ENCODE measurements at places on chromosomes 4 and X.

GRCh38 chr4:146998157-146998556, 52.5 kb upstream of the TTC29 start:
- no peak for DNase-seq

GRCh38 chr4:183602557-183603027, 56.4 kb downstream of the RWDD4 start:
- DNase-seq: peak; percentile 22

DNA sequence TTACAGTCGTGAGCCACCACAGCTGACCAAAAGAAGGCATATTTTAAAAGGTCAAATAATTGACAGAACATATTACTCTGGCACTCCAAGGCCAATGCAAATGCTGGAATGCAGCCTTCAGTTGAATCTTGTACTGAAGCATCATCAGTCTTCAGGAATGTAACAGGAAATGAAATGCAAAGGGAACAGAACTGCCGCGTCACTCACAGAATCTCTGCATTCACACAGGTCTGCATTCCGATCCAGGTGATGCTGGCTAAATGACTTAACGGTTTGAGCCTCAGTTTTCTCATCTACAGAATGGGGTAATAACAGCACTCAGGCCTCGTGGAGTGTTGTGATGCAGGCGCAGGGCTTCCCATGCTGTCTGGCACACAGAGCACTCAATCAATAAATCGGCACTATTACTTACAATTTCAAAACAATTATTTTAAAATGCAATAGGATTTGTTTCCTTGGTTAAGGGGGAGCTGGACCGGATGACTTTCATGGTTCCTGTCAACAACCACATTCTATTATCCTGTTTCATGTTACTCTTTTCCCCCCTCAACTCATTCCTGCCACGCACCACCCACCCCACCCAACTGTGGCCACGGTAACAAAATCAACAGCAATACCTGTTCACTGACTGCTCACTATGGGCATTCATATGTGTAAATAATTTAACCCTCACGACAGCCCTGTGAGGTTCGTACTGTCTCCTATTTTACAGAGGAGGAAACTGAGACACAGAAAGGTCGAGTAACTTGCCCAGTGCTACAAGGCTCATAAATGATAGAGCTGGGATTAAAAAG, 32.4 kb downstream of the IGFBP7 start:
- peak; percentile 93 for DNase-seq

GRCh38 chr4:98522636-98523395, 135.6 kb downstream of the TSPAN5 start:
- peak; percentile 96 for DNase-seq

DNA sequence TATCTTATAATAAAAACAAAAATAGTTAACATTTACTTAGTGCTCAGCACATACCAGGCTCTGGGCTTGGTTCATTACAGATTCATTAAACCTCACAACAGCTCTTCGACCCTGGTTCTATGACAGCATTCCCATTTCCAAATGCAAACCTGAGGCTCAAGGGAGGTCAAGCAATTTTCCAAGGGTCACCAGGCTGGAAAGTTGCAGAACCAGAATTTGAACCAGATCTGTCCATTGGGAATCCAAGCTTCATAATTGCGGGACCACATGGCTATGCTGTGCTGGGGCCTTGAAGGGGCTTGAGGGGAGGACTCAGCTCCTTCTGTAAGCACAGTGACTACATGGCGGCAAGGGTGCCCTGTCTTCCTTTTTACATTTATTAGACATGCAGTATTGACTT, 197.3 kb upstream of the LNX1 start:
- DNase-seq: no peak

DNA sequence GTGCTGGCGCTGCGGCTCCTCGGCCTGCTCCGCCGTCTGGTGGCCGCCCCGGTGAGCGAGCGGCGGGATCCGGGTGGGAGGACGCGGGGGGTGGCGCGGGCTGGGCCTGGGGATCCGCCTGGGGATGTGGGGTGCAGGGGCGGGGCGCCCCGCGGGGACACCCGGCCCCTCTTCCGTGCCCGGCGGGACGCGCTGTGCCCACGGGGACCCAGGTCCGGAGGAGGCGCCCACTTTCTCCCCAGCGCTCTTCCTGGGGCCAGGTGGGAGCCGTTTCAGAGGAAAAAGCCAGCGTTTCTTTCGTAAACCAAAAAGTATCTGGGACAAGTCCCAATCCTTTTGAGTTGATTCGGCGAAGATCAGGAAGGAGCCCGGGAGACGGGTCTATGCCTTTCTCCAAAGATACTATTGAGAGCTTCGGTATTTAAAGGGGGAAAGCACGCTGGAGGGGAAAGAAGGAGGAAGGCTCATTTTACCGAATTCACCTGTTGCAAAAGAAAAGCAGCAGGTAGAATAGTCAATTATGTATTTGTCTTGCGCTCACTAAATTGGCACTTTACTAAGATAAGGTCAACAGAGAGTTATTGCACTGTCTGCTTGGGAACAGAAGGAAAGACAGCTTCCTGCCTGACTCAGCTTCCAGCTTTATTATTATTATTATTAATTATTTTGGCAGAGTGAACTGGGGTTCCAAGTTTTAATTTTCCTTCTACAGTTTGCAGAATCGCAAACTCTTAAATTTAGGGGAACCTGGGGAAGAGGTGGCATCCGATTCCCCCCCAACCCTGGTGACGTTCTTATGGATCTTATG, 81.5 kb upstream of the CD99 start:
- no peak for DNase-seq

DNA sequence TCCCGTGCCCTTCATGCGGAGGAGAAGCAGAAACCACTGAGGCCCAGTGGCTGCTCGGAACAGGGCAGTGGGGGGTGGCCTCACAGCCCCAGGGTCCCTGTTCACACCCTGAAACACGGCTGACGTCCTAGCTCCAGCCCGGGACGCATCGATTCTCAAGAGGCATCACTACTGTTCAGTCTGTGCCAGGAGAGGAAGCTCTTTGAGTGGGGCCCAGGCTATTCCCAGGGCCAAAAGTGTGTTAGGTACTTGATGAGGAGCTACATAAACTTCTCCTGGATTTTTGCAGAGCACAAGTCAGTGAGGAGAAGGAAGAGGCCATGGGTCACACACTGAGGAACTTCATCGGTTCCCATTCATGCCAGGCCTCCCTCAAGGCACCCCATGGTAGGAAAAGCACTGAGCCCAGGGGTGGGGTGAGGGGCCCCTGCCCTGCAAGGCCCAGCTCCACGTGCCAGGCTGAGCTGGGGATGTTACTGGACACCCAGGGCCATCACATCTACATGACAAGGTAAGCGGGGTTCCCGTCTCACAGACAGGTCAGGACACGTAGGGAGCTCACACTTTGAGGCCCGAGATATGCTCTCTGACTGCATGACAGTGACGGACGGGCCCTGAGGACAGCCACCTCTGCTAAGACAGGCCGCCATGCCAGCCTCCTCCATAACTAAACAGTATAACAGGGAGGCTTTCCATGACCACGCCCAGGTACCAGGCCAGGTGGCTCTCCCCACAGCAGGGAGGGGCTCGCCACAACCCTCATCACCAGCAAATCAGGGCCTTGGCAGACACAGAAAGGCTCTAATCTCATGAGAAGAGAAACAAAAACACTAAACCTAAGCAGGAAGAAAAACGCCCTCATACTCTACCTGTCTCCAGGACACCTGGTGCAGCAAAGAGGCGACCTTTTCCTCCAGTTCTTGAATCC, 12.4 kb downstream of the TNIP2 start:
- no peak for DNase-seq

GRCh38 chr4:25531272-25531671, 124.4 kb upstream of the SLC34A2 start:
- no peak for DNase-seq

GRCh38 chr4:71235311-71236201, 103.3 kb upstream of the SLC4A4 start:
- no peak for DNase-seq

DNA sequence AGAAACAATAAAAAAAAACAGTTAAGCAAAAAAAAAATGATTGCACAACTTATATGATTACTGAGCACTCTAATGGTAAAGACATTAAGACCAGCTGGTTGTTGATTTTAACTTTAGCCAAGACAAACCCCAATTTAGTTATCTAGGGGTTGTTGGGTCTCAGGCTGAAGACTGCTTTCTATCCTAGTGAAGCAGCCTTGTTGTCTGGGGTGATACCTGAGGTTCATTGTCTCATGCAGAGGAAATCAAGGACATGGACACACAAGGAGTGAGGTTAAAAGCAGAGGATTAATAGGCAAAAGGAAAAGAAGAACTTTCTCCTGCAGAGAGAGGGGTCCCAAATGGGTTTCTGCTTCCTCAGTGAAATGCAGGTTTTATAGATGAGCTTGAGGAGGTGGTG, 40.0 kb upstream of the CYP2U1 start:
- no peak for DNase-seq

GRCh38 chr4:136935305-136935704, 597.0 kb downstream of the PCDH18 start:
- peak; percentile 11 for DNase-seq

- peak; percentile 84 for DNase-seq
These were observed 236.9 kb upstream of the CTSO start for GRCh38 chr4:156190615-156191014.

DNA sequence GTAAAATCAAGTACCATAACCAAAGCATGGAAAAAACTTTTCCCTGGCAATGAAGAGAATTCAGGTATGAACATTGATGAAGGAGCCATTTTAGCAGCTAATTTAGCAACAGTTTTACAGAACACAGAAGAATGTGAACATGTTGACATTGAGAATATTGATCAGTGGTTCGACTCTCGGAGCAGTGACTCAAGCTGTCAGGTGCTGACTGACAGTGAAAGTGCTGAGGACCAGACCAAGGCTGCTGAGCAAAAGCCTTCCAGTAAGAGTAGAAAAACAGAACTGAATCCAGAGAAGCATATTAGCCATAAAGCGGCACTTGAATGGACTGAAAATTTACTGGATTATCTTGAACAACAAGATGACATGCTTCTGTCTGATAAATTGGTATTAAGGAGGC, 2.8 kb downstream of the TIGD2 start:
- DNase-seq: no peak

DNA sequence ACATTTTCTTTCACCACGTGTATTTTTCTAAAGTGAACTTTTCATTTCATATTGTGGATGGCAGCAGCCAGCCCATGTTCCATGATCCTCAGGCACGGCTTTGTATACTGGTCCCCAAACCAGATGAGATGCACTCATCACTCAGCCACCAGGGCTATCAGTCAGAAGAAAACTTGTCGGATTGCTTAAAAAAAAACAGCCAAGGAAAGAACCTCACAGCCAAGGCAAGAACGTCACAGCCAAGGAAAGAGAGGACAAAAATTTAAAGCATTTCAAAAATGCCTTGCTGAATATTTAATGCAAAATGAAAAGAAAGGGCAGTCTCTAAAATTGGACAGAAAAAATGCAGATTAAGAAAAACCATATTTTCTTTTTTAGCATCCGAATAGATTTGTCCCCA, 333.3 kb downstream of the PDGFC start:
- peak; percentile 83 for DNase-seq

- DNase-seq: no peak
These were observed 448 bp upstream of the SCFD2 start for GRCh38 chr4:53366301-53366716.

GRCh38 chrX:151516538-151517187, 46.8 kb upstream of the PASD1 start:
- DNase-seq: no peak

DNA sequence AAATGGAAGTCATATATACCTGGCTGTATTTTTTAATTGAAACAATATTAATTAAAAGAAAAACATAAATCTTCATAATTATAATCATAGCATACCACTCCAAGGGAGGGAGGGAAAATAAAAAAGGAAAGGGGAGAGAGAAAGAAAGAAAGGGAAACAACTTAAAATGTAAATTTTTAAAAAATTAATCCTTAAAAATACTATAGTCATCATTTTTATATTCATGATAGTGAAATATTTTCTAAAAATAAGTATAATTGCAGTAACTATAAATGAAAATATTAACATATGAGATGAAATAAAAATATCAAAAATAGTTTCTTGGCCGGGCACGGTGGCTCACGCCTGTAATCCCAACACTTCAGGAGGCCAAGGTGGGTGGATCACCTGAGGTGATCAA, 59.2 kb downstream of the DDX60L start:
- DNase-seq: no peak

- DNase-seq: no peak
These were observed 76.8 kb downstream of the RNF150 start for GRCh38 chr4:141056473-141056872.

DNA sequence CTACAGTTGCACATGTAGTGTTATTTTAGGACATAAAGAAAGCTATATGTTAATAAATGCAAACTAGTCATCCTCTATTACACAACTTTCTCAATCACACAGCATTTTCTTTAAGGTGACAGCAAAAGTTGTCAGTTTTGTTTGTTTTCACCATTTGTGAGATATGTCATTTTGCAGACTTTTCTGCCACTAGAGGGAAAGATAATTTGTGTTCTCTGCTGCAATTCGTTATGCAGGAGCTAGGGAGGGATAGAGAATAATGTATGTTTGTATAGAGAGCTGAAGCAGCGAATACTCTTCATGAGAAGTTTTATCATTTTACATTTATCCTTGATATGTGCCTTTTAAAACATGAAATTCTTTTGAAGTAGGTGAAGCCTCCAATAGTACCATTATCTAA, 670.6 kb upstream of the ATOH1 start:
- no peak for DNase-seq

DNA sequence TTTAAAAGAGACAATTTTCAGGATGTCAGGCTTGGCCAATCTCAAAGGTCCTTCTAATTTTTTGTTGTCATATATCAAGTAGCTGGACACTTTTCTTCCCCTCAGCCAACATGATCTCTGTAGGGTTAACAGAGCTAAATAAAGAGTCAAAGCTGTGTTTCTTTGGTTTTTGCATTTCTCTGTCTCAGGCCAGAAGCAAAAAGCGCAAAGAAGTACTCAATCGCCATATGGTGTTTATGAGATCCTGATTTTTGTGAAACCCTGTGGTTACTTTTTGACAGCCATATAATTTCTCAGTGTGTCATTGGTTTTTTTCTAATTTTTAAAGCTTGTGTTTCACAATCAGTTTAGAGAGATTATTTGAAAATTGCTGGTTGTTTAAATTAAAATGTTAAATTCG, 111.9 kb downstream of the MAPK10 start:
- DNase-seq: peak; percentile 11

- no peak for DNase-seq
These were observed 94.1 kb downstream of the DRD5 start for GRCh38 chr4:9875516-9875915.

DNA sequence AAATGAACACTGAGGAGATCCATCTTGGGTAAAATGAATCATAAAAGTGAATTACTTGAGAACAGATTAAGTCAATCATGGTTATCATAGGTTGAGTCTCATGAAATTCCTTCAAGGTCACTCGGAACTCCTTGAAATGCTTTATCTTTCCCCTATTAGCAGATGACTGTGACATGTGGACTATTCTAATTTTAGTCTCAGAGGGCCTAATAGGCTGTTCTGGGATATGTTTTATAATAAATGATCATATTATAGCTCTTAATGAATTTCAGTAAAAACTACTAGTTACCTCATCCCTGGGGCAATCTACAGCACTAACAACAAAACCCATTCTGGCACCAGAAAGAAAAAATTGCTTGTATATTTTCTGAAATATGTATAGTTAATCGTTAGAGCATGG, 44.7 kb downstream of the SPATA4 start:
- no peak for DNase-seq

- peak; percentile 36 for DNase-seq
These were observed 49.7 kb downstream of the TMEM156 start for GRCh38 chr4:38982361-38983095.
